ENCODE measurements at places on chromosomes 4 and X.

DNA sequence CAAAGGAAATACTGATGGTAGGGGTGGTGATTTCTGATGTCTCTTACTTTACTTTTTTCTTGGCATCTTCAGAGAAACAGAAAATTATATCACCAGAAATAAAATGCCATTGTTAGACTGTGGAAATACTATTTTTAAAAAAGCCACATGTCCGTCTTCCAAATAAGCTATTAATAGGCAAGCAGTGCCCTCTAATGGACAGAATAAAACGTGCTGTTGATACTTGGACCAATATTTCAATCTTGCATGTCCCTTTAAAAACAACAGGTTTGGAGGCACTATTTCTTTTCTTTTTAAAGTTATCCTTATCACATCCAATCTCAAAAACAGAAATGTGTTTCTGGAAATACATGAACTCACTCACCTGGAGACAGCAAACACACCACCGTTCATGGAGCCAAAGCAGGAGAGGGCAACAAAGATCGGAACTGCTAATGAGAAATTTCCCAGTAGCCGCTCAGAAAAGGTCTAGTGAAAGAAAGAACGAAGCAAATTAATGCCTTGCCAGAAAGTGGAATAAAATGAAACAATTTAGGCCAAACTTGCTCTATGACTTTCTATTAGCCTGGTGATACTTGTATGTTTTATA is 59.2 kb downstream of the SLC7A11 start:
- DNase-seq, result peak; percentile 75

- no peak for DNase-seq
Measured at GRCh38 chr4:149108626-149109025, 666.4 kb upstream of the NR3C2 start.

- DNase-seq, result peak; percentile 79
Measured at GRCh38 chr4:40918330-40918729, 168.6 kb downstream of the NSUN7 start.

- no peak for DNase-seq
Measured at GRCh38 chr4:98939438-98939837, 10.5 kb upstream of the EIF4E start.

- no peak for DNase-seq
Measured at GRCh38 chr4:25310066-25310802, 2.3 kb upstream of the ZCCHC4 start.

- peak; percentile 62 for DNase-seq
Measured at GRCh38 chr4:148203056-148203898, 238.9 kb downstream of the NR3C2 start.

DNA sequence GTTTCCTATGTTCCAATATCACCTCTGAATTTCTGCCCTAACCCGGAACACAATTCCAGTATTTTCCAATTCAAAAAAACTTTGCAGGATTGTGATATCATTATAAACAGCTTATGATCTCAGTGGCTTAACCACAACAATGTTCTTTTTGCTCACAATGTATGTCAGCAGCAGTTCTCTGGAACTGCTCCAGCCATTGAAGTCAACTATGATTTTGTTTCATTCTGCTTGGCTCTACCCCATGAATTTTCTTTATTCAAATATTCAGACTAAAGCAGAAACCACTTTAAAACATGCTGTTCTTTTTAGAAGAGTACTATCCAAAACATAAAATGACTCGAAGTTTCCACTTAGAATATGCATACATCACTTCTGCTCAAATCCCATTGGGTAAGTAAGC is 1611.1 kb downstream of the ARAP2 start:
- no peak for DNase-seq

DNA sequence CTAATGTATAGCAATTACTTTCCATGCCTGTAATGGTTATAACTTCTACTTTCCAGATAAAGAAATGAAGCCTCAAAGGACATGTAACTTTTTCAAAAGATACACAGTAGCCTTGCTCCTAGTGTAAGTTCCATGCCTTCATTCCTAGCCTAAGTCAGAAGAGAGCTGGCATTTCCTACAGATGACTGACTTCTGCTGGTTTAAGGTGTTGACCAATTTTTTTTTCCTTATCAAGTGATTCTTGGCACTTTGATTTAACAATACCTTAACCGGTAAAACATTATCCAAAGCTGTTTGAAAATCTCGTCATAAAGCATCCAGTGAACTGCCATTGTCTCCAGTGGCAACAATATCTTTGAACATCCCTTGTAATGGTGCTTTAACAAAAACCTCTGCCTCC is 145.1 kb upstream of the VCX3A start:
- DNase-seq, result no peak

DNA sequence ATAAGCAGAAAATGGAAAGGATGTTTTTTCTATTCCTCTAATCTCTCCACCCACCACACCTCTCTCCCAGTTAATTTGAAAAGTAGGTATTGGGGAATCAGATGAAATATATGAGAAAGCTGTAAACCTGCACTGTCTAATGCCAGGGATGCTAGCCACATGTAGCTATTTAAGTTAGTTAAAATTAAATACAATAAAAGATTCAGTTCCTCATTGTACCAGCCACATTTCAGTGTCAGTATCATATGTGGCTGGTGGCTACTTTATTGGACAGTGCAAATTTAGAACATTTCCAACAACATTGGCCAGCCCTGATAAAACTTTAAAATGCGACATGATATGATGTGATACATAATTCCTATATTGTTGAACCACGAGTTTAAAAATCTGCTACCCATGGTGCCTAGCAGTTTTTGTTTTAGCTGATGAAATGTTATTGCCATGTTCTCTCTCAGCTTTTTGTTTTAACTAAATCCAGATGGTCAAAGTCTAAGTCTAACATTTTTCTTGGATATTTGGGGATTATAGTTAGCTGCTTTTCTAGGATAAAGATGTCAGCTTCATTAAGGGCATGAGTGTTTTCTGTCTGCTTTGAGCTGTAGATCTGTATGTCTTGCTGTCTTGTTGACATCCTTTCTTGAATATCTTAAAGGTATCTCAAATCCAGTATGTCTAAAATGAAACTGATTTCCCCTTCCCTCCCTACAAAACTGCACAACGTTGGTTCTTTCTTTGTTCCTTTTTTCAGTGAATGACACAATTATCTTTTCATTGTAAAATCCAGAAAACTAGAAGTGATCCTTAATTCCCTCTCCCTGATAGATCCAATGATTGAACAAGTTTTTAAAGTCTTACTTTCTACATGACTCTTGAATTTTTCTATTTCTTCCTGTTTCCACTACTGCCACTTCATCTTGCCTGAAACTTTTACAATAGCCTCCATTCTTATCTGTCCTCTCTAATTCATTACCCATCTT is 6.2 kb downstream of the ARFIP1 start:
- DNase-seq, result no peak

GRCh38 chrX:30779453-30780030 is 109.5 kb downstream of the TAB3 start:
- DNase-seq, result no peak

DNA sequence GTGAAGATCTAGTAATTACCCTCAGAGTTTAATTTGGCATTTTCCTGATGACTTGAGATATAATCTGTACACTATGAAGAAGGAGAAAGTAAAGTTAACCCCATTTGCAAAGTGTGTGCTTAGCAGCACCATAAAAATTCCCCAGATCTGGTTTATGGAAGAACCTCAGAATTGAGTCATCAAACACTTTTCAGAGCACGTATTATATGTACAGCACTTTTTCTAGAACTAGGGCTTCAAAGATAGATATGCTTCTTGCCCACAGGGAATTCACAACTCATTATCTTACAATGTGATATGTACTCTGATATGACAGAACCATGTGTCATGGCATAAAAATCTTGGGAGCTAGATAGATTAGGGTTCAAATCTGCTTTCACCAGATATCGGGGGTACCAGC is 150.9 kb downstream of the SLC10A7 start:
- no peak for DNase-seq

DNA sequence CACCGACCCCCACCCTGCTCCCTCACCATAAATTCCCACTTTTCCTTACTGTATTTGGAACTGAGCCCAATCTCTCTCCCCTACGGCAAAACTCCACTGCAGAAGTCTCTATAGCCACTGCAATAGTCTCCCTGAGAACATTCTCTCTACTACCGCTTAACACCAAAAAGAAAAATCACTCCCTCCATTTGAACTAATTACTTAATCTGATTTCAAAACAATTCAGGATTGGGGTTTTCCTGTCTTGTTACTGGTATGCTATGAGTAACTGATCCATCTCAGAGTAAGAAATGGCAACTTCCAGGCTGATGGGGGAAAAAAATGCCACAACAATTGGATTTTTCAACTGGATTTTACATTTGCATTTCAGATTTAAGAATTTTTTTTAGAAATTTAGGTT is 5.8 kb downstream of the PAPSS1 start:
- DNase-seq, result no peak

GRCh38 chrX:72351606-72352334 is 46.1 kb upstream of the CITED1 start:
- no peak for DNase-seq

GRCh38 chr4:184358521-184359232 is 115.7 kb downstream of the IRF2 start:
- DNase-seq, result no peak

GRCh38 chrX:63421411-63421810 is 70.3 kb upstream of the SPIN4 start:
- no peak for DNase-seq

GRCh38 chrX:149631234-149632165 is at the start of gene TMEM185A:
TMEM185A (minus strand) TSS chrX:149631792; CDS start chrX:149631580, 212 bp downstream.
- peak; percentile 63 for DNase-seq

DNA sequence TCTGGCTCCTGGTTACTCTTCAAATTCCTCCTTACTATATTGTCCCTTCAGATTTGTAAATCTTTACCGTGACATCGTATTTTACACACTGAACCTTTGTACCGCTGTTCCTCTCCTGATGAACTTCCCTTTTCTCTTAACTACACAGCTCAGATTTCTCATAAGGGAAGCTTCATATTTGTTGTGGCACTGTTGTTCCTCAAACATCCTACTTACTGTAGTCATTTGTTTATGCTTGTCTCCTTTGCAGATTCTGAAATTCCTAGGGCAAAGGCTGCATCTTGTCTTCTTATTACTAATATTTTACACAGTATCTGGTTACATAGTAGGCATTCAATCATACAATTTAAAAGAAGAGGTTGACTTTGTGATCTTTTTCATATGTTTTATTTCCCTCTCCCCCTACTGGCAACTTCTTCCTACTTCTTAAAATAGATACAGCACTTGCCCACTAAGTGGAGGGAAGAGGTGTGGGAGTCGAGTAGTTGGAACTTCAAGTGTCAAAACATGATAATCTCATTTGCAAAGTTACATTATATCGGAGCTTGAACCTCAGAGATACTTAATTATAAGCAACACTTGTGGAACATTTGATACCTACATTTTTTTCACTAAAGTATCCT is 50.0 kb downstream of the TET2 start:
- DNase-seq, result peak; percentile 28

DNA sequence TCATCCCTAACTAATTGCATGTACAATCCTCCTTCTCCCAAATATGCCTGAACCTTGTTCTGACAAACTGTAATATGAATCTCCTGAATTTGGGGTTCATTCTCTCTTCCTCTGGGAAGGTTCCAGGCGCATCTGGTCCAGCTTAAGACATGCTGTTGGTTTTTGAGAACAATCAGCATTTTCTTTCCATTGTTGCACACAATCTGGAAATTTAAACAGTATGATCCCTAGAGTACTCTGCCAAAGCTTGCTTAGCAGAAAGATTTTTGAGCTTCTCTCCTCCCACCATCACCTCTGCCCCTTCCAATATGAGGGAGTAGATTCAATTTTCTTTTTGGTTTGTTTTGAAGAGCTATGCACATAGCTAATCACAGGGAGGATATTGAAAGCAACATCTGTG is 50.1 kb downstream of the SRPX start:
- no peak for DNase-seq

DNA sequence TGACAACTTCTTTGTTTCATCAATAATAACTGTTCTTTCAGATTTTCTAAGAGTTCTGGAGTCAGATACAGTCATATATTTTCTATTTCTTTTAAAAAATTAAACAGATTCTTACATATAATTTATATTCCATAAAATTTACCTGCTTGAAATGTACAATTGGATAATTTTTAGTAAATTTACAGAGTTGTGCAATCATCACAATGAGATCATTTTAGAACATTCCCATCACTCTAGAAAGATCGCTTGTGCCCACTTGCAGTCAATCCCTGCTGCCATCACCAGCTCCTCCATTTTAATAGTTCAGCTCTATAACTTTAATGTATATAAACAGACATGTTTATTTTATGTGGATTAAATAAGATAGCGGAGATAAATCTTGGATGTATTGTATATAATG is 29.6 kb upstream of the PRSS48 start:
- DNase-seq, result no peak

GRCh38 chrX:118167361-118167760 is 50.8 kb upstream of the KLHL13 start:
- DNase-seq, result no peak

- no peak for DNase-seq
Measured at GRCh38 chr4:101762534-101762933, 28.0 kb upstream of the BANK1 start.

DNA sequence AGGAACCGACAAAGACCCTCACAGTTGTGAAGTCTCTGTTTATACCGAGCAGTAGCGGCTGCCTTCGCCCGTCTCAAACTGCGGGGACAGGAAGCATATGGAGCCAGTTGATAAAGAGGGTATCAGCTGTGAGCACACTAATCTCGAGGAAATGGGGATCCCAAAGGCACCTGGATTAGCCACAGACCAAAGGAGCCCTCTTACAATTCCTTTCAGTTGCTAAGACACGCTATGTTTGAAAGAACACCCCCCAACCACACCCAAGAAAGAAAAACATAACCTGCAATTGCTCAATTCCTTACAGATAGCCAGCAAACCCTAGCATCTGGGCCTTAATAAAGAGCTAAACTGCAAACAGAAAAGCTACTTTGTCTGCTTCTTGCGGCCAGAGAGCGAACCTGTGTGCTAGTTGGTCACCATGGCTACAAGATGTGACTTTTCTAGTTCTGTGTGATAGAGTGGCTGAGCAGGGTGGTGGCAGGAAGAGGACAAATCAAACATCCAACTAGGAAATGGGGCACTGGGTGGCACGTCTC is 23.3 kb upstream of the CHRNA9 start:
- no peak for DNase-seq

DNA sequence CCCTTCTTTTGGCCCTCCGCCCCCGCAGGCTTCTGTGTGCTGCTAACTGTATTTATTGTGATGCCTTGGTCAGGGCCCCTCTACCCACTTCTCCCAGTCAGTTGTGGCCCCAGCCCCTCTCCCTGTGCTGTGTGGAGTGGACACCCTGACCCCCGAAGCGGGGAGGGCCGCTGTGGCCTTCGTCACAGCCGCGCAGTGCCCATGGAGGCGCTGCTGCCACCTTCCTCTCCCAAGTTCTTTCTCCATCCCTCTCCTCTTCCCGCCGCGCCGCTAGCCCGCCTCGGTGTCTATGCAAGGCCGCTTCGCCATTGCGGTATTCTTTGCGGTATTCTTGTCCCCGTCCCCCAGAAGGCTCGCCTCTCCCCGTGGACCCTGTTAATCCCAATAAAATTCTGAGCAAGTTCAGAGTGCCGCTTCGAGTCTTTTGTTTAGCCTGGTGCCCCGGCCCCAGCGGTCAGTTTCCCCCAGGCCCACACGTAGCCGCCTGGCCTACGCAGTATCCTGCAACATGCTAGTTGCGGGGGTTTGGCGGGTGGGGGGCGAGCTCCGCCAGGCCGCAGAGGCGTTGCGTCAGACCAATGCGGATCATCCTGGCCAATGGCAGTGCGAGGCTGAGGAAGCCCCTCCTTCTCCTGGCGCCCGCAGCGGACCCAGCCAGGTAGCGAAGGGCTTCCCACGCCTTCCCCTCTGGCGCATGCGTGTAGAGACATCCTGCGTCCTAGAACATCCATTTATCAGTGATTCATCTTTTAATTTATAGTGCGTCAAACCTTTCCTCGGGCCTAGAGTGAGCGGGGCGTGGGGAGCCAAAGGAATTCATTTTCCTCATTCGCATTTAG is 5.6 kb upstream of the KANTR start:
- no peak for DNase-seq

GRCh38 chrX:15761564-15762191 is 23.6 kb downstream of the CA5B start:
- DNase-seq, result peak; percentile 33
